ENCODE measurements at places on chromosomes 6 and 20.

GRCh38 chr6:69489970-69490369 lies 306.8 kb downstream of the LMBRD1 start:
- DNase-seq, result no peak

DNA sequence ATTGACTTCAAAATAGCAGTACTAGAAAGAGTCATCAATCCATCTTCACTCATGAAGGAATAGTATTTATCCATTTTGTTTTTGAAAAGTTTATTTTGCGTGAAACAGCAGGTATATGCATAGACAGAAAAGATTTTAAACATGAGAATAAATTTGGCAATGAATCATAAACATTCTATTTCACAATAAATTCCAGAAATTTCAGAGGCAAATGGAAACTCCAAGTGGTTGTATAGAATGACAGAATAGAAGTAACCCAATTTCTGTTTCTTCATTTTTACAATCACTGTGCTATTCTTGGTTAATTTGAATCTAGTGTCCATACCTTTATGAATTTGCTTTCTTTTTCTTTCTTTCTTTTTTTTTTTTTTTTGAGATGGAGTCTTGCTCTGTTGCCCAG lies 173.0 kb upstream of the ECI2 start:
- no peak for DNase-seq

DNA sequence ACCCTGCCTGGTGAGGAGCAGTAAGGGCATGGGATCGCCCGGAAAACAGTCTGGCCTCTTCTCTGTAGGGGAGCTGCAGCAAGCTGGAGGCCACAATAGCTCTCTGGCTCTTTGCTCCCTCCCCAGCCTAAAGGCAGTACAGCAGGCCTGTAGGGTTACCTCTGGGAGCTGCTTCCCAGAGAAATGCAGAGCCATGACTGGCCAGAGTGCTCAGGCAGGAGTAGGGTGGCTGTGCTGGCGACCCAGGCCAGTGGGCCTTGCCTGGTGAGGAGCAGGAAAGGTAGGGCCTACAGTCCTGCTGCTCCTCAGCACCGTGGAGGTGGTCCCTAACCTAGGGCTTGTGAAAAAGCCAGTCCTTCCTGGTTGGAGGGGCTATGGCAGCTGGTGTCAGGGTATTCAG lies 129.9 kb upstream of the CHD6 start:
- no peak for DNase-seq

DNA sequence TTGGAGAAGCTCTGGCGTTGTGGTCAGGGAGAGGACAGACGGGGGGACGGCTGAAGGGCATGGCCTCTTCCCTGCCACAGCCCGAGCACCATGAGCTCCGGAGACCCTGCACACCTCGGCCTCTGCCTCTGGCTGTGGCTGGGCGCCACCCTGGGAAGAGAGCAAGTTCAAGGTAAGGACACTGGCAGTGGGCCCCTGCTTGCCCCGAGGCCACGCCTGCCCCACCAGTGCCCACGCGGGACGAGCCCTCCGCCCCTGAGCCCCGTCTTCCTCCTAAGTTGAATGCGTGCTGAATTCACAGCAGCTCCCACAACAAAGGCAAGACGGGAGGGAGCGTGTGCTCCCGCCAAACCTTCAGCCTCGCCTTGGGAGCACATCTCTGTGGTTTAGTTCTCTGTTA lies 2.0 kb downstream of the COL20A1 start:
- DNase-seq, result no peak

- no peak for DNase-seq
Observed at GRCh38 chr6:2658788-2659187, 91.9 kb downstream of the MYLK4 start.

All from NCI-H345 (cell line).